ENCODE measurements at places on chromosomes 13 and 19. TPM values are rescaled to one million over a fixed set of nuclear protein-coding genes. Genes with fewer than 3 reads are reported as not detected.
A peak's percentile ranks its signal among the peaks of the same experiment; 100 is the strongest.

METTL21C gene
- total RNA-seq: not detected

LILRB1 gene
- 1.1 TPM for total RNA-seq

PSENEN gene
- total RNA-seq: 106 TPM

ZNF14 gene
- 24.2 TPM for total RNA-seq

ZNF442 gene
- 11.5 TPM for total RNA-seq

DNA sequence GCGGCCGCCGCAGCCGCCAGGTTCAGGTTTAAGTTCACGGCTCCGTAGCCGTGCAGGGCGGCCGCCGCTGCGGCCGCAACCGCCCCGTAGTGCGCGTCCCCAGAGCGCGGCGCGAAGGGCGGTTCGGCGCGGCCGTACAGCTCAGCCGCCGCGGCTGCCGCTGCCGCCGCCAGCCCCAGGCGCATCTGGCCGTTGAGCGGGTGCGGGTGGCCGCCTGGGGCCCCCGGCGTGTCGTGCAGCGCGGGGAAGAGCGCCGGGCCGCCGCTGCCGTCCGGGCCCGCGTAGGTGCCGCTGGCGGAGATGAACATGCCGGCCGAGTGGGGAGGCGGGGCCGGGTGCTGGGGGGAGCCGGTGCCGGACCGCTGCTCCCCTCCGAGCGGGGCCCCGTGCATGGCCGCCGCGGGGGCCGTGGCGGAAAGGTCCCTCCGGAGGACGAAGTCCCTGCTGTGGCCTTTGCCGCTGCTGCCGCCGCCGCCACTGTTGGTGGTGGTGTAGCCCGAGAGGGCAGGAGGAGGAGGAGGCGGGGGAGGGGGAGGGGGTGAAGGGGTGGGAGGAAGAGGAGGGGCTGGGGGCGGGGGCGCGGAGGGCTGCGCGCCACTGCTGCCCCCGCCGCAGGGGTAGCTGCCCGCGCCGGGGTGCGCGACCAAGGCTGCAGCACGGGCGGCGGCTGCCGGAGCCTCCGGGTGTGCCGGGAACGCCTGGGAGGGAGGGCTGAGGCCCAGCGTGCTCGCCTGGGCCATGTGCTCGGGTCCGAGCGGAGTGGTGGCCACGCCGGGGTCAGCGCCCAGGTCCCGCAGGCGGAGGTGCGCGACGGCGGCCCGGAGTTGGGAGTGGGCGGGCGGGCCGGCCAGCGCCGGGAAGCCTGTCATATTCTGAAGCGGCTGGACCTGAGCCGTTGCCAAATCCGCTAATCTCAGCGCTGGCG lies 654 bp downstream of the ZIC5 start:
- peaks cover 37% of the 10 kb centered on the region for H3K4me1 ChIP-seq
- H3K4me3 ChIP-seq: peak overlapping the region; percentile 37
- peaks cover 84% of the 10 kb centered on the region for H3K27me3 ChIP-seq
- DNase-seq: peak; percentile 70

- H3K4me1 ChIP-seq: peaks cover 12% of the 10 kb centered on the region
- peaks cover 79% of the 10 kb centered on the region for H3K27me3 ChIP-seq
- H3K4me3 ChIP-seq: no peak overlapping the region
- H3K27ac ChIP-seq: no peak overlapping the region
- H3K36me3 ChIP-seq: no peaks in the 10 kb centered on the region
Measured at GRCh38 chr13:27822873-27823311, 30.6 kb downstream of the GSX1 start.

DNA sequence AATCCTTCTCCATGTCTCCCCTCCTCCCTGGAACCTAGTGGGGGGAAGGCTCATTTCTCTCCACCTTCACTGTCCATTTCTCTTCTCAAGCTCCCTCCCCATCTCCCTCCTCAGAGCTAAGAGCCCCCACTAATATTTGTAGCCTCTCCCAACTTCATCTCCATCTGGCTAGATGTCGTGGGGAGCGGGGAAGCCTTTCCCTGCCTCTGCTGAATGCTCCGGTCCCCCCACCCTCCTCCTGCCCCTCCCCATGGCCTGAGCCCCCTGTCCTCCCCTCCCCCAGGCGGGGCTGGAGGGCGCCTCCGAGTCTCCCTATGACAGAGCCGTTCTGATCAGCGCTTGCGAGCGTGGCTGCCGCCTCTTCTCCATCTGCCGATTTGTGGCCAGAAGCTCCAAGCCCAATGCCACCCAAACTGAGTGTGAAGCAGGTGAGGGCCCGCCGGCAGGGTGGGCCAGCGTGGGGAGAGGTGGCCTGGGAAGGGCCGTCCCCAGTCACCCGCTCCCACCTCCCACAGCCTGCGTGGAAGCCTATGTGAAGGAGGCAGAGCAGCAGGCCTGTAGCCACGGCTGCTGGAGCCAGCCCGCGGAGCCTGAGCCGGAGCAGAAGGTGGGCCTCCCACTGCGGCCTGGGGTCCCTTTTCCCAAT lies 1.0 kb downstream of the TMEM59L start:
- peaks cover 42% of the 10 kb centered on the region for H3K27me3 ChIP-seq
- H3K4me1 ChIP-seq: peaks cover 44% of the 10 kb centered on the region
- peak overlapping the region; percentile 33 for H3K4me3 ChIP-seq
- no peak for DNase-seq
- no peak overlapping the region for H3K27ac ChIP-seq

DNA sequence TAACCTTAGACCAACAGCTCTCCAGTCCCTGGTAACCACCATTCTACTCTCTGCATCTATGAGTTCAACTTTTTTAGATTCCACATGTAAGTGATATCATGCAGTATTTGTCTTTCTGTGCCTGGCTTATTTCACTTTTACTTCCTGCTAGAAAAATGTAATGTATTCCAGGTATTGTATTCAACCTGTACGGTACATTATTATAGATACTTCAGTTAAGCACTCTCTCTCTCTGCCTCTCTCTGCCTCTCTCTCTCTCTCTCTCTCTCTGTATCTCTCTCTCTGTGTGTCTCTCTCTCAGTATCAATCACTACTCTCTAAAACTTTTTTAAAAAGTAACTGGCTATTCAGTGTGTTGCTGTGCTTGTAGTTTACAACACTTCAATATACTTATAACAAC lies 8.4 kb downstream of the DACH1 start:
- DNase-seq: no peak
- no peak overlapping the region for H3K27ac ChIP-seq
- no peaks in the 10 kb centered on the region for H3K27me3 ChIP-seq

- H3K27ac ChIP-seq: no peak overlapping the region
- no peaks in the 10 kb centered on the region for H3K27me3 ChIP-seq
- no peak for DNase-seq
- H3K36me3 ChIP-seq: peaks cover 5% of the 10 kb centered on the region
- no peak overlapping the region for H3K4me3 ChIP-seq
Measured at GRCh38 chr19:49328741-49329140, 3.8 kb upstream of the SLC6A16 start.

- no peak for DNase-seq
- no peaks in the 10 kb centered on the region for H3K27me3 ChIP-seq
- H3K4me1 ChIP-seq: no peaks in the 10 kb centered on the region
- peaks cover 24% of the 10 kb centered on the region for H3K36me3 ChIP-seq
- H3K27ac ChIP-seq: no peak overlapping the region
Measured at GRCh38 chr13:110485604-110486003, 75.9 kb downstream of the RAB20 start.

GRCh38 chr13:43057653-43058317 lies 34.4 kb downstream of the DNAJC15 start:
- H3K4me3 ChIP-seq: no peak overlapping the region
- no peak for DNase-seq
- H3K36me3 ChIP-seq: no peaks in the 10 kb centered on the region
- no peaks in the 10 kb centered on the region for H3K4me1 ChIP-seq

DNA sequence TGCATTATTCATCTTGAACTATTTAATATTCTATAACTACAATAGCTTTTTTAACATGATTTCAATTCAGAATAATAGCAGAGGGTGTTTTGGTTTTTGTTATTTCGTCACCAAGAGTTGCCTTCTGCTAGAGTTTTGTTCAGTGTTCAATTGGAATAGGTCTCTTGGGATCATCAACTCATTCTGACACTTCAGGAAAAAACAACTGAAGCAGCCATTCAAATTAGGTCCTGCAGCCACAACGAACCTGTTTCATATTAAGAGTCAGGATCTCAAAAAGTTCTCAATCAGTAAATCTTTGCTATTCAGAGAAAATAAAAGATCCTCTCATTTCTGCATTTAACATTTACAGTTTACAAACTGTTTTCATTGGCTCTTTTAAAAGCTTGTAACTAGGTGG lies 2.4 kb upstream of the CHAMP1 start:
- no peaks in the 10 kb centered on the region for H3K27me3 ChIP-seq
- H3K4me3 ChIP-seq: no peak overlapping the region
- H3K27ac ChIP-seq: no peak overlapping the region
- H3K4me1 ChIP-seq: peaks cover 18% of the 10 kb centered on the region
- H3K36me3 ChIP-seq: peaks cover 5% of the 10 kb centered on the region

- peak; percentile 79 for DNase-seq
- no peak overlapping the region for H3K27ac ChIP-seq
- no peaks in the 10 kb centered on the region for H3K27me3 ChIP-seq
- no peak overlapping the region for H3K4me3 ChIP-seq
- H3K4me1 ChIP-seq: no peaks in the 10 kb centered on the region
- H3K36me3 ChIP-seq: peaks cover 23% of the 10 kb centered on the region
Measured at GRCh38 chr19:52343548-52343947, 7.5 kb downstream of the ZNF610 start.

DNA sequence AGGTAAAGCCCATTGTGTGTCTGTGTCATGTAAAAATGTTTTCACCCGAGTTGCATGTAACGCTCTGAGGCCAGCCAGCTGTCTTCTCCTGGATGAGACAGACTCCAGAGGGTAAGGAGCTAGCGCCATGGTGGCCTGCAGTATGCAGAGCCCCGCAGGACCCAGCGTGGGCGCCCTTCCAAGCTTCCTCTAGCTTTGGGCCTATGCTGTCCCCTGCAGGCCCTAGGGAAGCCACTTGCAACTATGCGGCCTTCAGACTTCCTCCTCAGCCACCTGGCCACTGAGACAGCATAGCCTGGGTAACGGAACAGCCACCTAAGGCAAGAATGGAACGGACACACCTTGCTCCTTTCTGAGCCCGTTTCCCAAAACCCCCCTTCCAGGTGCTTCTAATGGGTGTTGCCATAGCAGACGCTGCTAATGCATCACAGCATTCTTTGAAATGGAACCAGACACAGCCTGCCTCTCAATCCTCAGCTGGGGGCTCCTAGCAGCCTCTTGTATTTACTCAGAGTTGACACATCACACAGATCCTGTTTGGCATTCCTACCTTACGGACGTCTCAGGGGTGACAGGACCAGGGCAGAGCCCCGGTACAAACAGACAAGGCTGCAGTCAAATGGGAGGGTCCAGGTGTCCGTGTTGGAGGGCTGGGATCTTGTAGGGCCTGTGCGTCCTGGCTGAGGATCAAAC lies 6.2 kb downstream of the FAM32A start:
- no peak overlapping the region for H3K27ac ChIP-seq
- H3K4me3 ChIP-seq: no peak overlapping the region
- peaks cover 7% of the 10 kb centered on the region for H3K4me1 ChIP-seq
- DNase-seq: no peak
- no peaks in the 10 kb centered on the region for H3K27me3 ChIP-seq

DNA sequence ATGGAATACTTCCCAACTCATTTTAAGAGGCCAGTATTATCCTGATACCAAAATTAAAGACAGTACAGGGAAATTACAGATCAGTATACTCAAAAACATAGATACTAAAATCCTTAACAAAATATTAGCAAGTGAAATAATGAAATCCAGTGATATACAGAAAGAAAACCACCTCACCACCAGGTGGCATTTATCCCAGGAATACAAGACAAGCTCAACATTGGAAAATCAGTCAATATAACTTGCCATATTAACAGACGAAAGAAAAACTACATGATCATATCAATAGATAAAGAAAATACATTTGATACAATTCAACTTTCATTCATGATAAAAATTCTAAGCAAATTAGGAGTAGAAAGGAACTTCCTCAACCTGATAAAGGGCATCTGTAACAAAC lies 6.7 kb upstream of the GNA15 start:
- peaks cover 3% of the 10 kb centered on the region for H3K36me3 ChIP-seq
- H3K4me1 ChIP-seq: peaks cover 10% of the 10 kb centered on the region
- H3K4me3 ChIP-seq: no peak overlapping the region
- DNase-seq: no peak
- H3K27ac ChIP-seq: no peak overlapping the region

DNA sequence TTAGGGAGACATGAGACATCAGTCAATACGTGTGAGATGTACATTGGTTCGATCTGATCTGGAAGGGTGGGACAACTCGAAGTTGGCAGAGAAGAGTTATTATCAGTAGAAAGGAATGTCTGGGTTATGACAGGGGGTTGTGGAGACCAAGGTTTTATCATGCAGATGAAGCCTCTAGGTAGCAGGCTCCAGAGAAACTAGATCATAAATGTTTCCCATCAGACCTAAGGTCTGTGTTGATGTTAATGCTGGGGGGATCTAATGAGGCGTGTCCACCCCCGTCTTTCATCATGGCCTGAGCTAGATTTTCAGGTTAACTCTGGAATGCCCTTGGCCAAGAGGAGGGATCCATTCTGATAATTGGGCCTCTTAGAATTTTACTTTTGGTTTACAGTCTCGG lies 187.0 kb upstream of the KL start:
- DNase-seq: no peak
- H3K27ac ChIP-seq: no peak overlapping the region
- H3K4me3 ChIP-seq: no peak overlapping the region
- H3K4me1 ChIP-seq: peaks cover 6% of the 10 kb centered on the region

DNA sequence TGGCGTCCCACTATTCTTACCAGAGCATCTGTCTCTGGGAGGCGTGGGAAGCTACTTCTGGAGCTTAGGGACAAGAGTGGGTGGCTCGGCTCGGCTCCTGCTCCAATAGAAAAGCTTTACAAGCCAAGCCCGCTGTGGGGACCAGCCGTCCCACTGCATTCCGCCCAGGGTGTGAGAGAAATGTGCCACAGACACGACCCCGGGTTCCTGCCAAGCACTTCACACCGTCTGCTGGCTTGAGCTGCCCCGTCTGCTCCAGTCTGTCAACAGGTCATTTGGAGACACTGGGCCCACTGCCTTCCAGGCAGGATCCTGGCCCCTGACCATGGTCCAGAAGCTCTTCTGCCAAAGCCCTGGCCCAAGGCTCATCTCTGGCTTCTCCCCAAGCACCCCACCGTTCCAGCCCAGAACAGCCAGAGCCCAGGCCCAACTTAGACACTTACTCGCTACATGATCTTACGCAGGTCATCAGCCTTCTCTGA lies 6.5 kb upstream of the FKRP start:
- H3K4me1 ChIP-seq: peaks cover 34% of the 10 kb centered on the region
- peaks cover 59% of the 10 kb centered on the region for H3K36me3 ChIP-seq
- no peak overlapping the region for H3K4me3 ChIP-seq
- no peaks in the 10 kb centered on the region for H3K27me3 ChIP-seq
- H3K27ac ChIP-seq: no peak overlapping the region

DNA sequence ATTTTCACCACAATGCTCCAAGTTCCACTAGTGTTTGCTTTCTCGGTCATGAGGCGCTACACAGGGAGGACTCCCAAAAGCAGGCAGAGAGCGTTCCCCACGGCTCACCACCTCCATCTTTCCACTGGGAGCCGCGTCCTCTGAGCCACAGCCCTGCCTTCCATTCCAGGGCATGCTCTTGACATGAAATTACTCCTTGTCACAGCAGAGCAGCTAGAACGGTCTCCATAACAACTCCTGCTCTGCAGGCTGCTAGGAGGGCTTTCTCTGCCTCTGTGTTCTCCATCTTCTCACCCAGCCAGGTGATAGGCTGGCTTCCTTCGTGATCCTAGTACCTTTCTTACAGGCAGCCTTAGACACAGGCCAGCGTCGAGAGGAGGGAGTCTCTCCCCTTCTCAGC lies 171.8 kb upstream of the UBL3 start:
- peaks cover 16% of the 10 kb centered on the region for H3K4me1 ChIP-seq
- no peaks in the 10 kb centered on the region for H3K36me3 ChIP-seq
